GM23248 (cell line): ENCODE measurements at places on chromosomes 2 and 18. TPM values are rescaled to one million over a fixed set of nuclear protein-coding genes. Genes with fewer than 3 reads are reported as not detected.
A peak's percentile ranks its signal among the peaks of the same experiment; 100 is the strongest.

SERPINB5 gene
- polyA plus RNA-seq, result not detected in 2 replicates

VWA3B gene
- not detected in 2 replicates for polyA plus RNA-seq

GRCh38 chr18:24660956-24661355 is 200.5 kb downstream of the HRH4 start:
- DNase-seq, result no peak

DNA sequence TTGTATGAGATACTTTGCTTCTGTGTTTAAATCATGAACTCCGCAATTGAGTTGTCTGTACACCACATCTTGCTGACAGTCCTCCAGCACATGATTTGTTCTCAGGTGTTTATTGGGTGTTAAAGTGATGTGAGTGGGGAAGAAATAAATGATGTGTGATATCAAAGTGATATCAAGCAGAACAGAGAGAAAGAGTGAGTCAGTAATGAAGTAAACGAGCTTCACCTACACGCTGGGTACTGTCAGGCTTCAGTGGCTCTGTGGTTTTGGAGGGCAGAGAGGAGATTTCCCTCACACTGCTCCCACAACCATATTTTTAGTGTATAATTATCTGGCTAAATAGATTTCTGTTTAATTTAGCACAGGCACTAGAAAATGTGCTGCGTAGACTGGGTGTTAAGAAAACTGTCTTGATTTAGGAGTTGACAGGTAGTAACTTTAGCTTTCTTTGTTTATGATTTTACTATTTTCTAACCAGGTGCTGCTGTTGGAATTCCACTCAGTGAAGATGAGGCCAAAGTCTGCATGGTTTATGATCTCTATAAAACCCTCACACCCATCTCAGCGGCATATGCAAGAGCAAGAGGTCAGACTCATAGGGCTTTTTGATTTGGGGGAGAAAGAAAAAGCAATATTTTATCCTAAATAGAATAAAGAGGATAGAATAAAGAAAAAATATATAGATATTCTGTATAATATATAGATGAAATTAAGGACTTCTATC is 21.2 kb downstream of the ATIC start:
- no peak for DNase-seq

DNA sequence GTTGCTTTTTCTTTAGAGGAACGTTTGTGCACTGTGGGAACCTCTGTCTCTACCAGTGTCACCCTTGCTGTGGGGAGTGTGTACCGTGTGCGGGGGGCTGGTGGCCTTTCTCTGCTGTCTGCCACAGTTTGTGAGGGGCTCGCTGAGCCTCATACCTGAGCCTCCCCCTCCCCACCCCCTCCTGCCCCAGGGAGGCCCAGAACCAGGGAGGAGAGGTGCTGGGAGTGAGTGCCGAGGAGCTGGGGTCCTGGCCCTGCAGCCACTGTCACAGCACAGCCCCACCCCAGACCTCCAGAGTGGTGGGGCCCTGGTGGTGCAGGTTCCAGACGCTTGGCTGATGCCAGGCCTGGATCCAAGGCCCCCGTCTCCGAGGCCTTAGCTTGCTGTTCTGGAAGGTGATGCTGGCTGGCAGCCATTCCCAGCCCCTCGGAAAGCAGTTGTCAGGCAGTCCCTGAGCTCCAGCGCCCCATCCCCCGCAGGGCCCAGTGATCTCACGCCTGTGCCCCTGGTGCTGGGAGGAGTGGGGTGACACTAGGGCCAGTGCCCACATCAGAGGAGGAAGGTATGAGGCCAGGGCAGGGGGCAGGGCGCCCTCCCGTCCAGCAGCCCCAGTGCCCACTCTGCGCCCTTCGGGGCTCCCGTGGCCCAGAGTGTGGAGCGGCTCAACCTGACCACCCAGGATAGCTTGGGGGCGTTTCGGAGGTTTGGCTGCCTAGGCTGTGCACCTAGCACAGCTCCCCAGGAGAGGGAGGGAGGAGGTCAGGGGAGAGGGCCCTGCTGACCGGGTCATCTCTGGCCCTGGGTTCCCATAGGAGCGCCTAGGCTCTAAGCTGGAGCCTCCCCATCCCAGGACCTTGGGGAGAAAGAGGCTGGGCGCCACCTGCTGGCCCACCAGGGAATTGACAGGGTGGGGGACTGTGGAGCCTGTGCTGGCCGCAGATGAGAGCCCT is 53.0 kb upstream of the ALPP start:
- DNase-seq, result peak; percentile 38

GRCh38 chr2:48844417-48845155 is 89.1 kb upstream of the LHCGR start:
- peak; percentile 64 for DNase-seq

- DNase-seq, result no peak
Measured at GRCh38 chr2:144227427-144228105, 292.4 kb downstream of the ZEB2 start.

- DNase-seq, result peak; percentile 89
Measured at GRCh38 chr2:201532686-201533304, 81.3 kb downstream of the STRADB start.
